ENCODE measurements at places on chromosomes 4 and X.

DNA sequence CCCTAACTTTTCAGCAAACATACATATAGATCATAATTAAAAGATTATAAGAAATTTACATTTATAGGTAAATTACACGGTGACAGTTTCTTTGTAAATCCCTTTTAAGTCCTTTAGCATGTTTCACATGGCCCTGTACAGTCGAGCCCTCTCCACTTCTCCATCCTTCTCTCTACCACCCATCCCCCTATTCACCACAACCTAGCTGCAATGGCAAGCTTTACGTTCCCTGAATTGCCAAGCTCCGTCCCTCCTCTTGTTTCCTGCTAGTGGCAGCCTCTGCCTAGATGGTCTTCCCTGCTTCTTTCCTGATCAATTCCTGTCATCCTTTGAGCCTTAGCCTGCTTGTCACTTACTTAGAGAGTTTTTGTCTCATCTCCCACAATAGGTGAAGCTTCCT lies 116.2 kb downstream of the TMA16 start:
- DNase-seq: no peak

DNA sequence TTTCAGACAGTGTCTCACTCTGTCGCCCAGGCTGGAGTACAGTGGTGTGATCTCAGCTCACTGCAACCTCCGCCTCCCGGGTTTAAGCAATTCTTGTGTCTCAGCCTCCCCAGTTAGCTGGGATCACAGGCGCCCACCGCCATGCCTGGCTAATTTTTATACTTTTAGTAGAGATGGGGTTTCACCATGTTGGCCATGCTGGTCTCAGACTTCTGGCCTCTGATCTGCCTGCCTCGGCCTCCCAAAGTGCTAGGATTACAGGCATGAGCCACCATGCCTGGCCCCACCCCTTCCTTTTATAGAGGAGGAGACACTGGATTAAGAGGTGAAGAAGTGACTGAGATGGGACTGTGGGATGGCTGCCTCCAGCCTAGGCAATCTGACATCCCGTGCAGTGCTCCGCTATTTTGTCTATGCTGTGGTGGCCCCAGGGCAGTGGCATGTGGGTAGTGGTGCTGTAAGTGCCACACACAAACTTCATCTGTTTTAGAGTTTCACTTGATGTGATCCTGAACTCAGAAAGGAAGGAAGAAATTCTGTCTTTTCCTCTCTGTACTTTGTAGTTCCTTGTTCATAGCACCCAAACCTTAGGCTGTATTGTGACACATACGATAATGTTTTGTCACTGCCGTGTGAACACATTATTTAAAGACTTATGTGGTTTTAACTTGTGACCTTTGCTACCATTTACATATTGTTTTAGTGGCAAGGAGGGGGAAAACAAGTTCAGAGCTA lies 48.9 kb downstream of the FNIP2 start:
- DNase-seq: no peak

DNA sequence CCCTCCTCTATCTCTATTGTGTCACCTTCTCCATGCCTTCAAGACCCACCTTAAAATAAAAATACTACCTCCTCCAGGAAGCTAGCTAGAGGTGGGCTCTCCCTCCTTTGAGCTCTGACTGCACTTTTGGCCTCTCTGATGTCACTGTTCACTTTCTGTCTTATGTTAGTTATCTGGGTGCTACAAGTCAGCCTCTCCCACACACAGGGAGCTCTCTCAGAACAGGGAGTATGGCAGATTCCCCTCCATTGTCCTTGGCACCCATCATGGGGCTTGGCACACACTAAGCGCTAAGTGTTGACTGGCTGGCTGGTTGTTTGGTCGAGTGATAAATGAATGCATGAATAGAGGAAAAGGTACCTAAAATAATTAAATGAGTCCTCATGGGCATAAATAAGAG lies 21.2 kb upstream of the KDM5C start:
- no peak for DNase-seq

- peak; percentile 61 for DNase-seq
Measured at GRCh38 chr4:149264093-149264733, 551.4 kb downstream of the IQCM start.

- DNase-seq: no peak
Measured at GRCh38 chr4:19807505-19807904, 444.2 kb upstream of the SLIT2 start.

- DNase-seq: no peak
Measured at GRCh38 chrX:69387567-69388487, 116.3 kb upstream of the NALF2 start.

GRCh38 chr4:147822128-147822527 lies 90.2 kb downstream of the ARHGAP10 start:
- DNase-seq: no peak

DNA sequence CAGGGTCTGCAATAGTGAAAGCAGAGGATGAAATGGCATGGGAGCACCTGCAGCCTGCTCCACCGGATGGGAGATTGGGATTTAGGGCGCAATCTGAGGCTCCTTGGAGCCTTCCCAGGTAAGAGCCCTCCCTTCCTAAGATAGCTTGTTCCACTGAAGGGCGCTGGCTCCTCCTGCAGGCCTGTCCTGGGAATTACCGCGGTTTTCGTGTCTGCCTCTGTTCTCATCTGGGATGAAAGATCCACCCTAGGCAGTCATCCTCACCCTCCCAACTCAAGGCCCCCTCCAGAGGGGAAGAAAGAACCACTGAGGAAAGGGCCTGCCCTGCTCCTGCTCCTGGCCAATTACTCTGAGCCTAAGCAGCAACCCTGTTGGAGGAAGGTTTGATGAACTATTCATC lies 547.5 kb downstream of the SMARCA1 start:
- peak; percentile 11 for DNase-seq

DNA sequence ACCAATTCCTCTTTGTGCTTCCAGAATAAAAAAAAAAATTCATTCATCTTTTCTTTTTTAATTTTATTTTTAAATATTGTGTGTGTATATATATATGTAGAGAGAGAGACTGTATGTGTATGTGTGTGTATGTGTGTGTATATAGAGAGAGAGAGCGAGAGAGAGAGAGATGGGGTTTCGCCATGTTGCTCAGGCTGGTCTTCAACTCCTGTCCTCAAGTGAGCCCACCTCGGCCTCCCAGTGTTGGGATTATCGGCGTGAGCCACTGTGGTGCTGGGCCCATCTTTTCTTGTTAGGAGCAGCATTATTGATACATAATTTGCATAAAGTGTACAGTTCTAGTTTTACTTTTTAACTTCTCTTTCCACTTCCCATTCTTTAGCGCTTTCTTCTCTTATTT lies 33.6 kb downstream of the KDM6A start:
- DNase-seq: no peak

DNA sequence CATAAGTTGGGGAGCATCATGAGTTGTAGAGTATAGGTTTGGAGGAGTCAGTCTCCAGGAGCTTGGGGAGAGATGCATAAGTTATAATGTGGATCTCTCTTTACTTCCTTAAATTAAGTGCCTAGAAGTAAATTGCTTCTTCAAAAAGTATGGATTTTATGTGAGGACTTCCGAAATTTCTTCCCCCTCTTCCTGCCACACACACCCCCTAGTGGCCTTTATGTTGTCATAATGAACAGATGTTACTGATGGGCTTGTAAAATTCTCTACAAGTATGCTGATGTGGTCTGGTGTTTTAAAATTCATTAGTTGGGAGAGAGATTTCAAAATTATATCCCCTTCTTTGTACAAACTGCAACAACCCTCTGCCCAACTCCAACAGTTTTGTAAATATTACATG lies 2.3 kb upstream of the METTL14 start:
- peak; percentile 39 for DNase-seq

DNA sequence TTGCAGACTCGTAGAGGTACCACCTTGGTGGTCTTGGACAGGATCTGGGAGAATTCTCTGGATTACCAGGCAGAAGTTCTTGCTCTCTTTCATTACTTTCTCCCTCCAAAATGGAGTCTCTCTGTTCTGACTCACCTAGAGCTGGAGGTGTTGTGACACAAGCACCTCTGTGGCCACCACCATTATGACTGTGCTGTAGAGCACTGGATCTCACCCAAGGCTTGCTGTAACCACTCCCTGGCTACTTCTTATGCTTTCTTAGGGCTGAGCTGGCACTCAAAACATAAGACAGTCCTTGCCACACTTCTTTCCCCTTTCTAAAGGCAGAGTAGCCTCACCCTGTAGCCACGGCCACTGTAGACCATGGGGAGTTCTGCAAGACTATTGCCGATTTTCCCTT lies 296.6 kb upstream of the DIPK2B start:
- no peak for DNase-seq

- DNase-seq: no peak
Measured at GRCh38 chr4:112952313-112952700, 97.1 kb upstream of the ANK2 start.

- no peak for DNase-seq
Measured at GRCh38 chr4:102318526-102318925, 26.8 kb downstream of the SLC39A8 start.

DNA sequence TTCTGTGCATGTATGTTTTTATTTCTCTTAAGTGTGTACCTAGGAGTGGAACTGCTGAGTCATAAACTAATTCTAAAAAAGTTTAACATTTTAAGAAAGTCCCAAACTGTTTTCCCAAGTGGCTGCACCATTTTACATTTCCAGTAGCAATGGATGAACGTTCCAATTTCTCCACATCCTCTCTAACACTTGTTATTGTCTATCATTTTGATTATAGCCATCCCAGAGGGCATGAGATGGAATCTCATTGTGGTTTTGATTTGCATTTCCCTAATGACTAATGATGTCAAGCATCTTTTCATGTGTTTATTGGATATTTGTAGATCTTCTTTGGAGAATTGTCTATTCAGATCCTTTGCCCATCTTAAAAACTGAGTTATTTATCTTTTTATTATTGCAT lies 82.5 kb downstream of the PPEF1 start:
- no peak for DNase-seq

DNA sequence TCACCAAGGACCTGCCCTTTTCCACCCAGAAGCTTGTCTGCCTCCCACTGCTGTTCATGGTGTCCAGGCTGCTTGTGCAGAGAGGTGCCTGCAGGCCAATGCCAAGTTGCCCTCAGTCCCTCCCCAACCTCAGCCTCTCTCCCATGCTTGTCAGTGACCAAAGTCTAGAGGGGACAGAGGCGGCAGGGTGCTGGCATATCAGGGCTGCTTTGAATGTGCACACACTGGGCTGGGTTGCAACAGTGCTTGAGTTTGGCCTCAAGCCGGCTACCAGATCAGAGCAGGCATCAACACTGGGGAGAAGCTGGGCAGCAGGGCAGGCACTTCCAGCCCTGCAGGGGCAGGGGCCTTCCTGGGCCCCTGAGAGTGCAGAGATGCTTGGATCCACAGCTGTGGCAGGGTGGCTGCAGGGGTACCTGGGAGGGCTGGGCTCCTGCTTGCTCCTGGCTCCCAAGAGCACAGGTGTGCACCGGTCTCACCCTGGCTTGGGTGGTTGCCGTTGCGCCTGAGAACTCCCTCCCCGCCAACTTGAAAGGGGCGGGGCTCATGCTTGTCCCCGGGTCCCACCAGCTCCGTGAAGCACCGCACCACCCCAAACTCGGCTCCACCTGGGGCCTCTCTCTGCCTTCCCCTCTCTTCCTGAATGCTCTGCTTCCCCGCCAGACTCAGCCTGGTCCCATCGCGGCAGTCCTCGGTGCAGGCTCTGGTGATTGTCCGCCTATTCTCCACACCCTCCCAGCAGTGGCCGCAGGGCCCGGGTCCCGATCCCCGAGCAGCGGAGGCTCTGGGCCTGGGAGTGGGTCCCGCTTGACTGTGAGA lies 1681.9 kb upstream of the ADGRL3 start:
- DNase-seq: no peak

GRCh38 chrX:113473418-113473817 lies 632.8 kb upstream of the AMOT start:
- DNase-seq: no peak

- DNase-seq: peak; percentile 26
Measured at GRCh38 chr4:80336582-80336981, 1.1 kb downstream of the CFAP299 start.

DNA sequence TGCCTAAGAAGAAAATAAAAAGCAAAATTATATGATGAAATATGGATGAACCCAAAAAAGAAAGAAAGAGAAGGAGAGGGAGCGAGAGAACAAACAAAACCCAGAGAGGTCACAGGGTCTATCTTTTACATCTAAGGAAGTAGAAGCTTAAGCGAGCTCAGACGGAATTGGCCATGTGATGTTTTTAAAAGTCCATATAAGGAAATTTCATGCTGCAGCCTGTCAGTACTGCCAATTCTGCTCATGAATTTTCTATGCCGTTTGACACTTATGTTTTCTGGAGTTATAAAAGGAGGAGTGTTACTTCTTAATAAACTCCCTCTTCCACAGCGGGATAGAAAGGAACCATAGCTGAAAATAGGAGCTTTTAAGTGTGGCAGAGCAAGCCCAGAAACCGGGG lies 32.9 kb upstream of the DCX start:
- DNase-seq: no peak

GRCh38 chr4:96786306-96786705 lies 946.4 kb downstream of the PDHA2 start:
- no peak for DNase-seq

- DNase-seq: no peak
Measured at GRCh38 chr4:71240094-71240493, 98.7 kb upstream of the SLC4A4 start.

DNA sequence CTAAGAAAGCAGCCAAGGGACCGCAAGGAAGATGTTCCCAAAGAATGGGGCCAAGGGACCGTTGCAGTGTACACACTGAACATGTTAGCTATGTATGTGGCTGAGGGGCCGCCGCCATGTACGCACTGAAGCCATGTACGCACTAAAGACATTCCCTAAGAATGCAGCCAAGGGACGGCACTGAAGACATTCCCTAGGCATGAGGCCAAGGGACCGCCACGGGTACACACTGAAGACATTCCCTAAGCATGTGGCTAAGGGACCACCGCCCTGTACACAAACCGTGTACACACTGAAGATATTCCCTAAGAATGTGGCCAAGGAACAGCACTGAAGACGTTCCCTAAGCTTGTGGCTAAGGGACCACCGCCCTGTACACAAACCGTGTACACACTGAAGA lies 54.0 kb downstream of the DHRSX start:
- DNase-seq: no peak

DNA sequence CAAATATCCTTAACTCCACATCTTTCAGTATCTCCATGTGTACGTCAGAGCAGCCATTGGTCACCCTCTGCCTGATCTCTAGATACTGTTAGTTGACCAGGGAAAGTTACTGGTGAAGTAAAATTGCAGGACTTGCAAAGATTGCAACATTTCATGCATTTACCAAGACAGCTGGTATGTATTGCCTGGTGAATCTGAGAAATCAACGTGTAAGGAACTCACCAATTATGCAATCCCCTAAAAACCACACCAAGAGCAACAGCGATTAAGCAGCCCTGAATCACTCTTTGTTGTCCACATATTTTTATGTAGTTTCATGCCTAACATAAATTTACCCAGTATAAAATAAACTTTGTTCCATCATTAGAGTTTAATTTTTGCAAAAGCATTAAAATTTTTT lies 271.2 kb downstream of the NLGN4X start:
- DNase-seq: no peak

- no peak for DNase-seq
Measured at GRCh38 chr4:88040707-88041106, 33.3 kb downstream of the PKD2 start.

- DNase-seq: peak; percentile 6
Measured at GRCh38 chr4:176217510-176217909, 22.1 kb upstream of the SPATA4 start.

DNA sequence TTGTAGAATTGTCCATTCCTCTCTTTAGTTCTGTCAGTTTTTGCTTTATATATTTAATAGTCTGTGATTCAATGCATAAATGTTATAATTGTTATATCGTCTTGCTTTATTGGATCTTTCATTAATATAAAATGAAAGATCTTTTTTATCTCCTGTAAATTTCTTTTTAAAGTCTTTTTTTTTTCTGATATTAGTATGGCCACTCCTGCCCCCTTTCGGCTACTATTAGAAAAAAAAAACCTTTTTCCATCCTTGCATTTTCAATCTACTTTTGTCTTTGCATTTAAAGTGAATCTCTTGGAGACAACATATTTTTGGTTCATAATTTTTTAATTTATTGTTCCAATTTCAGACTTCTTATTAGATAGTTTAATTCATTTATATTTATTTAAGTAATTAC lies 677.4 kb upstream of the NDST4 start:
- DNase-seq: no peak

Measured in OCI-LY7 (cell line).